ENCODE measurements at places on chromosomes 5 and 9. TPM values are rescaled to one million over a fixed set of nuclear protein-coding genes. Genes with fewer than 3 reads are reported as not detected.

The SPOUT1 gene
- total RNA-seq: 31.5 TPM

The ANGPTL2 gene
- total RNA-seq: 61.8 TPM

DNA sequence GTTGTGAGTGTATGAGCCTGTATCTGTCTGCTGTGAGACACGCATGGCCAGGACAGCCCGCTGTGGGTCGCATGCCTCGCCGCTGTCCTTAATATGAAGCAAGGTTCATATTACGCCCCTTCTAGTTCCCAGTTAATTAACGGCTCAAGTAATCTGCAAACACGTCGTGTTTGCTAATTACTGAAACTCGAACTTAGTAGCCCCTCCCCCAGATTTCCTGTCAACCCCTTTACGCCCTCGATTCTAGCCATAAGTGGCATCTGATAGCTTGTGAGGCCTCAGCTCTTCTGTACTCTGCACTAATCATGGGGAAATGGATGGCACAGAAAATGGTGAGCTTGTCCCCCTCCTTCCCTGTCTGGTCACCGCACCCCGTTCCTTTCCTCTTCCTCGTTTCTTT, 116.9 kb upstream of the OTULINL start:
- DNase-seq: no peak

DNA sequence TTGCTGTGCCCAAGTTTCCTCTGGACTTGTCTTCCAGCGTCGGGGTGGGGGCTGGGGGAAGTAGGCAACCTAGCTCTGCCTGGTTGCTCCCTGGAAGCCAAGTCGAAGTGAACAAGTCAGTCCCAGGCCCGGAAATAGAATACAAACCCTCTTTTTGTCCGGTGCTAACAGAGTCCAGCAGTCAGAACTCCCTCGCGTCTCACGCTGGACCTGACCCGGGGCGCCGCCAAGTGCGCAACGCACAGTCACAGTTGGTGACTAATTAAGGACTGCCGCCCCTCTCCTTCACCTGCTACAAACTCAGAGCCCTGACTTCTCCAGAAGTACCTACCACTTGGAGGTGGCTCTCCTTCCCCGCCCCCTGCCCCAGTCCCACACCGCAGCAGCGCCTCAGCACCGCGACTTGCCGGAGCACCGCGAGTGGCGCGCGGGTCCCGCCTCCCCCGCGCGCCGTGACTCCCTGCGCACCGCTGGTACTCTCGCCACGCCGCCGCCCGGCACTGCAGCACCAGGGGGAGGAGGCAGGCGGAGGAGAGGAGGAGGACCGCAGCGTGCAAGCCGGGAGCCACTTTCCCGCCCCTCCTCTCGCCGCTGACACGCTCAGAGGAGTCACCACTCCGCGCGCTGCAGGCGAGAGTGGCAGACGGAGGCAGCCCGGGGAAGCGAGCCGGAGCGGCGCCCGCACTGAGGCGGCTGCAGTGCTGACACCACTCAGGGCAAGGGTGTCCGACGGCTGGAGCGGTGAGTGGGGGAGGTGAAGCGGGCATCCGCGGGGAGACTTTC, at the start of gene SV2C:
Gene SV2C, plus strand, starts transcription at position 612 of the 783 bp plus-strand sequence. CDS start 48,368 bp downstream, outside the sequence.
- no peak for DNase-seq

DNA sequence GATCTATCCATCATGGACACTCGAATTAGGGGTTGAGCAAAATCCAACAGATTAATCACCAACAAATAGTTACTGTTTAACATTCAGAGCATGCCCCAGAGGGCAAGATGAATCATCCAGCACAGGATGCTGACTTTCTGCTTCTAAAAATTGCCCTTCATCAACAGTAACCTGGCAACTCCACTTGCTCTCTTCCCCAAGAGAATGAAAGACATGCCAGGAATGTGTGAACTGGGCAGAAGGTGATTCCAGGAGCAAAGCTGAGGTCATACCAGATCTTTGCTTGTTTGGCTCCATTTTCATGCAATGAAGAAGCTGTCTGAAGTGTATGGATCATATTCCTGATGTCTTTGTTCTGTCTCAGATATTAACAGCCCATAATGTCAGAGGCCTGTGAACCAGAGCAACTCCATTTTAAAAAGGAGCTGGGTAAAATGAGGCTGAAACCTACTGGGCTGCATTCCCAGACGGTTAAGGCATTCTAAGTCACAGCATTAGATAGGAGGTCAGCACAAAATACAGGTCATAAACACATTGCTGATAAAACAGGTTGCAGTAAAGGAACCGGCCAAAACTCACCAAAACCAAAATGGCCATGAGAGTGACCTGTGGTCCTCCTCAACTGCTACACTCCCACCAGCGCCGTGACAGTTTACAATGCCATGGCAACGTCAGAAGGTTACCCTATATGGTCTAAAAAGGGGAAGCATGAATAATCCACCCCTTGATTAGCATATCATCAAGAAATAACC, 2.5 kb upstream of the ZNF367 start:
- DNase-seq: peak; percentile 78

- DNase-seq: no peak
These were observed 3.2 kb downstream of the AGTPBP1 start for GRCh38 chr9:85738509-85738908.

DNA sequence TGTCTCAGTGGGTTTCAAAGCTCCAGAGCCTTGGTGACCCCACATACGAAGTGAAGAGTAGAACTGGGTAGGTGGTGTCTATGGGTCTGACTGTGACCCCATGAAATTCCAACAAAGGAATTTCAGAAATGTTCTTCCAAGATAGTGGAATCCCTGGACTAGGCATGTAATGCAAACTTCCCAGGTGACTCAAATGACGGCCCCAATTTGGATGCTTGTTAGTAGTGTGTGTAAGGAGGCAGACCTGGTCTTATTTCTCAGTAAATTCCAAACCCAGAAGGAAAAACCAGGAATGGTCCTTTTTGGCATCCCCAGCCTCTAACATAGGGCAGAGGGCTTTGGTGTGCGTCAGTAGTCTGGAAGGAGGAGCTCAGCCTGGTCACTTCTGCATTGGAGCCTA, 43.6 kb upstream of the ABCA1 start:
- DNase-seq: no peak
